Activated CD4-positive, alpha-beta T cell treated with anti-CD3 and anti-CD28 coated beads, Interleukin-2, amount 50 U/mL, for 24 hours (primary cell): ENCODE measurements at places on chromosomes 11 and 22.

DNA sequence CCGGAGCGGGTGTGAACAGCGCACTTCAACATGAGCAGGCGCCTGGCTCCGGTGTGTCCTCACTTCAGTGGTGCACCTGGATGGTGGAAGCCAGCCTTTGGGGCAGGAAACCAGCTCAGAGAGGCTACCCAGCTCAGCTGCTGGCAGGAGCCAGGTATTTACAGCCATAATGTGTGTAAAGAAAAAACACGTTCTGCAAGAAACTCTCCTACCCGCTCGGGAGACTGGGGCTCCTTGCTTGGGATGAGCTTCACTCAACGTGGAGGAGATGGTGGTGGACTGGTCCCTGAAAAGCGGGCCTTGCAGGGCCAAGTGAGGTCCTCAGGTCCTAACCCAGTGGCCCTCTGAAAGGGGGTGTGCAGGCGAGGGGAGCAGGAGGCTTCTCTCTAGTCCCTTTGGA is 7.5 kb downstream of the MCAM start:
- DNase-seq: no peak

DNA sequence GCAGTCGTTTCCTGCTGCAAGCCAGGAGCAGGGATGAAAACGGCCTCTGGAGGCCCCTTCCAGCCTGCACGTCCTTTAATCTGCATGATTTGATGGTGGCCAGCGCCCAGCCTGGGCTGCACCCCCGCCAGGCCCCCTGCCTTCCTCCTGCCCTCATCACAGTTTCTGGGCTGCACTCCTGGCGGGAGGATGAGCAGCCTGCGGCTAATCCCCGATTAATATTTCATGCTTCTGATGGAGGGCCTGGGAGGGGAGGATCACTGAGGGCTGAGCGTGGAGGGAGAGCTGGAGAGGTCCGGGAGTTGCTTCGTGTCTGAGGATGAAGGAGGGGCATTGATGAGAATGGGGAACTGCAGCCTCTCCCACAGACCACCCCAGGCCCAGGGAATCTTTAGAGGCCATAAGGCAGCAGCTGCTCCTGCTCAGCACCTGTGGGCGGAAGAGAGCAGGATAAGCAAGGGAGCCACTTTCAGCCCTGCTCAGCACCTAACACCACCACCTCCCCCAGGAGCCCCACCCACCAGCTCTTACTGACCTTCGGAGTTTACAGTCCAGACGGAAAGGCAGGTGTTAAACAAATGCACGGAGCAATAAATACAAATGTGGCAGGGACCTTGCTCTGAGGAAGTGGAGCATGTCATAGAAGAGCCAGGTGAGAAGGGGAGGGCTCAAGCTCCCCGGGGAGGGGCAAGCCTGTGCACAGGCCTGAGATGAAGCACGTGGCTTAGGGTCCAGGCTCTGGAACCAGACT is 135.0 kb upstream of the NECTIN1 start:
- no peak for DNase-seq

- no peak for DNase-seq
These were observed 37.2 kb downstream of the GLYATL2 start for GRCh38 chr11:58807343-58807742.

DNA sequence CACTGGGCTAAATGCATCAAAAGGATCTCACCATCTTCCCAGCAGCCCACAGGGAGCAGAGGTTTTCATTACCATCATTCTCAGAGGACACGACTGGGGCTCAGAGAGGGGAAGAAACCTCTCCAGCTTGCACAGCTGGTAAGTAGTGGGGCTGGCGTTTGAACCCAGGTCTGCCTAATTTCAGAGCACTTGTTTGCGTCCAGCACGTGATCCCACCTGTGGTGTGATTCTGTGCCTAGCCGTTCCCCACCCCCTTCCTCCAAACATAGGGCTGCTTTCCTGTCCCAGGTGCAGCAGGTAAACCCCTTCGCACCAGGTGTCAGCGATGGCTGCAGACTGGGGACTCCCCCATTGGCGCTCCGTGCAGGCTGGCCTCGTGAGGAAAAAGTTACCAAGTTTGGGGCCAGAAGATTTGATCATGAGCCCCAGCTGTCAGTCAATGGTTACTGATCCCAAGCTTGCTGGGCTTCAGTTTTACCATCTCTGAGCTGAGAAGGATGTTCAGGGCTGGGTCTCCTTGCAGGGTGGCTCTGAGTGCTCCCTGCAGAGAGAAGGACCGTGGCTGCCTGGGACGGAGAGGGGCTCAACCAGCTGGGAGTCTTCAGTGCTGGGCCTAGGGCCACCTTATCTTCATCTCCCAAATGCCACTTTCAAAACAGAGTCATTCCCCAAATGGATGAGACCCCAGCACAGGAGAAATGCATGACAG is 445.6 kb downstream of the TBC1D22A start:
- DNase-seq: no peak

DNA sequence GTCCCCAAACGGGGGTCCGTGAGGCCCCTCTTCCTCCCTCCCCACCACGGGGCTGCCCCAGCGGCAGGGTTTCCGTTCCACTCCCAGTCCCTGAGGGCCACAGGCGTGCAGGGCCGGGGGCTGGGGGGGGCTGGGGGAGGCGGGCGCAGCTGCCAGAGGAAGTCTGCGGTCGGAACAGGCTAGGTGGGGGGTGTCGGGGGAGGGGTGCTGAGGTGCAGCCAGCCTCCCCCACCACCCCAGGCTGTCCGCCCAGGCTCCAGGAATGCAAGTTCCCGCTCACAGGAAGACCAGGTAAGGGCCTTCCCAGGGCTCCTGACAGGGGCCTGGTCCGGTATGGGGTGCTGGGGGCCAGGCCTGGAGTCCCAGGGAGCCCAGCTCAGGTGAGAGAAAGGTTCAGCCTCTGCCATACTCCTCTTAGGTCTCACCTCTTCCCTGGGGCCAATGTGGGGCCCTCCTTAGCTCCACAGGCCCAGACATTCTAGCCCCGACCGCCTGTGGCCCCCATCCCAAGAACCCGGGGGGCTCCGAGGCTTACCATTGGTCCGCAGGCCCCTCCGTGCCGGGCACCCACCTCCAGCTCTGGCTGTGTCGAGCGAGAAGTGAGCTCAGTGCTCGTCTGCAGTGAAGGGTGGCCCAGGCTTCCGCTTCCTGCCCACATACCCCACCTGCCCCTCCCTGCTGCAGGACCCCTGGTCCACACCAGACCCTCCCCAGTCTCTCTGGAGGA is at the start of gene PTPRCAP:
Gene PTPRCAP, minus strand, starts transcription at position 601 of the 727 bp plus-strand sequence. Its CDS starts 63 bp downstream, at position 538.
- peak; percentile 62 for DNase-seq

GRCh38 chr11:9302448-9302847 is 11.9 kb downstream of the TMEM41B start:
- no peak for DNase-seq

DNA sequence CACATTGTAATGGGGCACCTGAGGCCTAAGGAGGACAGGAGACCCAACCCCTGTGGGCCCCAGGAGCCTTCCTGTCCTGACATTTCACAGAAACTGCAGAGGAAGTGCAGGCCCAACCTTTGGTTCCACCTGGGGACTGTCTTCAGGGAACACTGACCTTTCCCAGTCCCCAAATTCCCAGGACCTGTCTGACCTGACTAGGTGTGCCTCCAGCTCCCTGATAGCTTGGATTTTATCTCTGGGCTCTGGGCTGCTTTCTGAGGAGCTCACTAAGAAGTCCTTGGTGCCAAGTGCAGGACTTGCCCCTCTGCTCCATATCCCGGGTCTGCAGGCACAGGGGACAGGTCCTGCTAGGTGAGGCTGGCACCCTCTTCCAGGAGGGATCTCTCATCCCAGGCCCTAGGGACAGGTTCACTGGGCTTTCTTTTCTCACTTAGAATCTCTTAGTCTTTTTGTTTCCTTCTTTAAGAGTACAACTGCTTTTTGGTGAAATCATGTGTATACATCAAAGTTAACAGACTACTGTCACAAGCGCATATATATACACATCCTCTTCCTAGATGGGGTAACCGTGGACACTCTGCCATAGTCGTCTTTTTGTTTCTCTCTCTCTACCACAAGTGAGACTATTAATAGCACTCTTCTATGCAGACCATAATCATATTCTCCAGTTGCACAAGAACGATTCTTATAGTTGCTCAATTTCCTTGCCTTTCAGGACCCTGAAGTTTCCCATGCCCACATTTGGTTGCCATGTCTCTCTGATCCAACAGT is 72.0 kb upstream of the IGLL5 start:
- DNase-seq: no peak
